ENCODE measurements at places on chromosomes 2 and 18.

GRCh38 chr18:12464731-12465130, 57.0 kb downstream of the PRELID3A start:
- no peak for DNase-seq

DNA sequence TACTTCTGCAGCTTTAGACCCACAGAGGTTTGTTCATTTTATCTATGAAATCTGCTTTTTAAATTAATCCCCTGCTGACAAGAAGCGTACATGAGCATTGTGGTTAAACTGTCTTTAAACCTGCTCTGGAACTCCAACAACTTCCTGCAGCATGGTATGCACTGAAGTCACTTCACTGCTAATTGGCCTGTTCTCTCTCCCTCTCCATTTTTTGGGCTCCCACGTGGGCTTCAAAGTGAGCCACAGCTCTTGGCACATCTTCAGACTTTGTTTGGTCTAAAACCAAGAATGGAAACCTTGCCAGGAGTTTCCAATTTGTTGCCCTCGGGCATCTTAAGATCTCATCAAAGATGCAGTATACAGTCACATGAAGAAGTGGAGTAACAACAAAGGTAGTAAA, 311.4 kb downstream of the LRRTM1 start:
- DNase-seq, result no peak

- no peak for DNase-seq
These were observed 230.0 kb downstream of the ACTR3 start for GRCh38 chr2:114119862-114120261.

DNA sequence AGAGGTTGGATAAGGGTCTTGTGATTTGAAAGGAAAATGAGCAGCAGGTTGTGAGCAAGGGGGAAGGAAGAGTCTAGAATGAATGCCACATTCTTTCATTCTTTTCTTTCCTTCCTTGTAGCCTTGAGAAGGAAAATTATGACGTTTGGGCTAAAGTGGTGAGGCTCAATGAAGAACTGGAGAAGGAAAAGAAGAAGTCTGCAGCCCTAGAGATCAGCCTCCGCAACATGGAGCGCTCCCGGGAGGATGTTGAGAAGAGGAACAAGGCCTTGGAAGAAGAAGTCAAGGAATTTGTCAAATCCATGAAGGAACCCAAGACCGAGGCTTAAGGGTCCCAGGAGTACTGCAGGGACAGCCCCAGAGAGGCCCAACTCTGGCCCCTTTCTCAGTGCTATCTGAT, 45.3 kb downstream of the BMP10 start:
- no peak for DNase-seq

DNA sequence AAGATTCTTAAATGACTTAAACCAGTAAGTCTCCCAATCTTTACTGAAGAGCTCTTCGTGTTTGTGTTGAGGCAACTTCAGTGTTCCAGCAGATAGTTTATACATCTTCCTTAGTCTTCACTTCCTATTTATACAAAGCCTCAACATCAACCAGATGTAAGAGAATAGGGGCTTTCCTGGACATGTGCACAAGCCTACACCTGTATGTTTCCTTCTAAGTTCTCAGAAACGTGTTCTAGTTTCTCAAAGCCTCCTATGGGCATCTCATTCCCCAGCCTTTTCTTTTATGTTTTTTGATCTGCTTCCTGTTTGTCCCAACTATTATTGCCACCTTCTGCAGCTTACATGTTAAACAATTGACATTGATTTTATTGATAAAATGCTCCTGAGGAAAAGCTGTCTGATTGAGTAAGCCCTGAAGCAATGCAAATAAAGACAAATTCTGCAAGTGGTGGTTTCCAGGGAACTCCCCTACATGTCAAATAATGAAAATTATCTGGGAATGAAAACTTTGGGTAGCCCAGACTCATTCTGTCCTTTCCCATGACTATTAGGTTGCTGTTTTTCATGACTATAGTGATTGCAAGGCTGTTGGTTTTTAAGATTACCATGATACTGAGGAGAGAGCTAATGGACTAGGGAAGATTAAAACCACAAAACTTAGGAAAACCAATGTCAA, 663.3 kb upstream of the ACVR2A start:
- peak; percentile 28 for DNase-seq

- DNase-seq, result no peak
These were observed 59.8 kb downstream of the KCTD1 start for GRCh38 chr18:26488417-26489009.

DNA sequence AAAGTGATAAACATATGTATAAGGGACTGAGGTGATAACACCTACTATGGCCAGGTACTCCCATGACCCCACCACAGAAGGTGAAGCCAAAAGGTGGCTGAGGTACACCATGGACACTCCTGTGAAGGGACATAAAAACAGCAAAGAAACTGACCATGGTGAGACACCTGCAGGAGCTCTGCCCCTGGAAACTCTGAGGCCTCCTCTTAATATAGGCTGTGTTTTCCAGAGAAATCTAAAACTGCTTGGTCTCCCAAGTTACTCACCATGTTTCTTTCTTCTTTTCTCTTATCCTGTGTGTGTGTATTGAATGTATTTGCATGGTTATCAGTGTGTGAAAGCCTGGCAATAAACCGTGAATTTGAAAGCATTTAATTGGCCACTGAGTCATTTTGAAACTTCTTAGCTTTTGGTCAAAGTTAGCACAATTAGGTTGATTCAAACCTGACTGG, 739.3 kb upstream of the GCFC2 start:
- no peak for DNase-seq
